NCI-H2171 treated with DMSO at 0.1 percent for 48 hours (cell line): ENCODE measurements at places on chromosomes 12 and 14.
A peak's percentile ranks its signal among the peaks of the same experiment; 100 is the strongest.

- no peak for DNase-seq
These were observed 253.9 kb upstream of the EGLN3 start for GRCh38 chr14:34204774-34205173.

DNA sequence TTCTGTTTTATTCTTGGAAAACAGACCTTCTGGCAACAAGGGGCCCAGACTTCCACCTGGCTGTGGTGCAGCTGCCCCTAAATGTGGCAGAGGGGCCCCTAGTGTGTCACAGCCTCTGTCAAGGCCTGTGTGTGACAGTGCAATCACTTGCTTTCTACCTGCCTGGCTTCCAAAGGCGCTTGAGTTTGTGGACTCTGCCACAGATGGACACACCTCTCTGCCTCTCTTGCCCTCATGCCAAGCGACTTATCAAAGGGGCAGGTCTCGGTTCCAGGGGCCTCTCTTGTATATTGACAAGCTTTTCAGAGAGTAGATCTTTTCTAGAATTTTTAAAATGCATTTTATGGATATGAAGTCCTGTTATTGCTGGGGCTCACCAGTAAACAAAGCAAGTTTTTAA, 217.2 kb downstream of the SLC15A4 start:
- no peak for DNase-seq

DNA sequence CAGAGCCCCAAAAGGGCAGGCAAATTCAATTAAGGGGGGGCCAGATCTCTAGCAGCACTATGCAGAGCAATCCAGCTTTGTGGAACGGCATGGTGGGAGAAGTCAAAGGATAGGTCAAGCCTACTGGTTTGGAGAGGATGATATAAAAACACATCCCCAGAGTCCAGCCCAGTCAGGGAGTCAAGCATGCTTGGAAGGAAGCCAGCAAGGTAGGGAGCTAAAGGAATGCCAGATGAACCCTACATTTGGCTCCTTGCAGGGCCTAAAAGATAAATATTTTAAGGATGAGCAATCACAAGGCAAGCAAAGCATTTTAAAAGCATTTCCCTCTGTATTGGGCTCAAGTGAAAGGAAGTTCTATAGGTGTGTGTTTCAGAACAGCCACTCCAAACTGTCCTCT, 21.4 kb downstream of the KCTD10 start:
- no peak for DNase-seq

GRCh38 chr12:114774197-114774596, 90.2 kb upstream of the TBX3 start:
- DNase-seq, result no peak

DNA sequence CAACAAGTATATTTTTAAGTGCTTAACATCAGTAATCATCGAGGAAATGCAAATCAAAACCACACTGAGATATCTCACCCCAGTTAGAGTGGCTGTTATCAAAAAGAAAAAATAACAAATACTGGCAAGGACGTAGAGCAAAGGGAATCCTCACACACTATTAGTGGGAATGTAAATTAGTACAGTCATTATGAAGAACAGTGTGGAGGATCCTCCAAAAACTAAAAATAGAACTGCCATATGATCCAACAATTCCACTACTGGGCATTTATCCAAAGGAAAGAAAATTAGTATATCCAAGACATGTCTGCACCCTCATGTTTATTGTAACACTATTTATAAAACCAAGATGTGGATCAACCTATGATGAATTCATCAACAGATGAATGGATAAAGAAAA, 149.0 kb upstream of the PWP1 start:
- peak; percentile 31 for DNase-seq

GRCh38 chr12:126648074-126648473, 1582.8 kb downstream of the AACS start:
- no peak for DNase-seq

GRCh38 chr14:23399591-23399990, 8.5 kb downstream of the MYH6 start:
- DNase-seq, result no peak

DNA sequence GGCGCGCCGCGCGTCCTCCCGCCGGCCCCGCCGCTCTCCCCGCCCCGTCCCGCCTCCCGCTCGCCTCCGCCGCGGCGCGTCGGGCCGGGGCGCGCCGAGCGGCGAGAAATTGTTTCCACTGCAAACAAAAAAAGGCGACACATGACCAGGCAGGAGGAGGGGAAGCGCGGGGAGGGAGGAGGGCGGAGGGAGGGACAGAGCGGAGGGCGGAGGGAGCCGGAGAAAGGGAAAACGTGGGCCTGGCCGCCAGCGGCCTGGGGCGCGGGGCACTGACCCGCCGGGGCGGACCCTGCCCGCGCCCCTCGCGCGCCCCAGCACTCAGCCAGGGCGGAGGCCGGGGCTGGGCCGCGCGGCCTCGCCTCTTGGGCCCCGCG, at the start of gene FOXN3:
TSS of gene FOXN3 (minus strand) at position 143 of the 374 bp plus-strand sequence. CDS start 4,757 bp downstream, outside the sequence.
- peak; percentile 90 for DNase-seq

GRCh38 chr12:90250766-90251165, 542.1 kb upstream of the ATP2B1 start:
- no peak for DNase-seq

- DNase-seq, result no peak
These were observed 178.9 kb downstream of the KLHL28 start for GRCh38 chr14:44782775-44783238.

- DNase-seq, result no peak
These were observed 24.5 kb downstream of the GPRC5D start for GRCh38 chr12:12927211-12928079.

GRCh38 chr14:35114036-35114435, 7.8 kb downstream of the PPP2R3C start:
- no peak for DNase-seq
